Stimulated activated CD4-positive, alpha-beta T cell treated with anti-CD3 and anti-CD28 coated beads, Interleukin-2, amount 100 ng/mL, for 48 hours (primary cell): ENCODE measurements at places on chromosomes 7 and 10.
A peak's percentile ranks its signal among the peaks of the same experiment; 100 is the strongest.

GRCh38 chr7:116797612-116798011 is 64.8 kb upstream of the CAPZA2 start:
- DNase-seq, result no peak

DNA sequence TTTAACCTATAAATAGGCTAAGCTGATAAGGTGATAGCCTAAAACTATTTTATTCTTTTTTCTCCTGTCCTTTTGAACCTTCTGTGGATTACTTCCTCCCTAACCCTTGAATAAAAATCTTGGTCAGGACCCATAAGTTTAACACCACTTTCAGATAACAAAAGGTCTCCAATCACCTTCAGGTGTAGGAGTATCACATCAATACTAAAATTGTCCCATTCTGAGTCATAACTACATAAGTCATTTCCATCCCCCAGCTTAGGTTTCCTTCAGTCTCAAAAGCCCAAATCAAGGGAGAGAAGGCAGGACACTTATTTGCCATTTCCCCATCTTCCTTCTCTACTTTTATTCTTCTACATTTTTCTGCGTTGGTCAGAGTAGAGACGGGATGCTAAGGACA is 56.9 kb upstream of the WNT16 start:
- DNase-seq, result no peak

DNA sequence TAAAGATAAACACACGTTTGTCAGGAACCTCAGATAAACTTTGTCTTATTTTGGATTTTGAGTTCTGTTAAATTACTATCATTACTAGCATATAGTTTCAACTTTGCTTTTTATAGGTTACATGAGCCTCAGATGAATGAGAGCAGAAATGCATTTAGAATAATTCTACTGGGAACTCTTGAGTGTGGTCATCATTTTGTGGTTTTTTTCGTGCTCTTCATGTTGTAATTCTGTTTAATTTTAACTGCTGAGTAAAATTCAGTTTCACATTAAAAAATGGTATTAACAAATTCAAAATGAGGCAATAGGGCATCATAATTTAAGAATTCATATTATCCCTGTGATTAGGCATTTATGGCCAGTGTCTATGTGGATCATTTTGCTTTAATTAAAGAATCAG is 72.9 kb downstream of the GNAI1 start:
- DNase-seq, result no peak

DNA sequence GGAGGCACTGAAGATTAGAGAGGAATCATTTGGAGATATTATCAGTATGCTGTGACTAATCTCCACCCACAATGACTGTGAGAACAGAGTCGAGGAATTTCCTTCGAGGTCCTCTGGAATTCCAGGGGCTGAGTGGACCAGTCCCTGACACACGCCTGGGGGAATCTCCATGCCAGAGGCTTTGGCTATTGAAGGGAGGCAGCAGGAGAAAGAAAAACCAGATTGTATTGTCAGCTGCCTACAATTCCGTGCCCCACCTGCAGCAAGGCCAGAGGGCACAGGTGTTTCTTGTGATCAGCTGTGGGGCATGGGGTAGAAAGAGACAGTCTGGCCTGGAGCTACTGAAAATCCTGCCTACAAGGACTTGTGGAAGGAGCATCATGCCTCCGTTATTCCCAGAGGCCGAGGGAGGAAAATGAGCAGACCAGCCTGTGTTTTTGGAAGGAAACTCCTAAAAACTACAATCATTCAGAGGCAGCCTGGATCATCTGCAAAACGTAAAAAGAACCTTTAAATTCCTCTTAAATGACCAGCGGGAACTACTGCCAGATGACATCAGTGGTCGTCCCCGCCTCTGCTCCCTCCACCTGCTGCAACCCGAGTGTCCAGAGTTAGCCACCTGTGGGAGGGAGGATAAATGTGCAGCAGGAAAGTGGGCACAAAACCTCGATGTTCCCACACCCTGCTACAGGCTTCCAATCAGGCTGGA is 25.4 kb upstream of the ANK3 start:
- DNase-seq, result no peak

DNA sequence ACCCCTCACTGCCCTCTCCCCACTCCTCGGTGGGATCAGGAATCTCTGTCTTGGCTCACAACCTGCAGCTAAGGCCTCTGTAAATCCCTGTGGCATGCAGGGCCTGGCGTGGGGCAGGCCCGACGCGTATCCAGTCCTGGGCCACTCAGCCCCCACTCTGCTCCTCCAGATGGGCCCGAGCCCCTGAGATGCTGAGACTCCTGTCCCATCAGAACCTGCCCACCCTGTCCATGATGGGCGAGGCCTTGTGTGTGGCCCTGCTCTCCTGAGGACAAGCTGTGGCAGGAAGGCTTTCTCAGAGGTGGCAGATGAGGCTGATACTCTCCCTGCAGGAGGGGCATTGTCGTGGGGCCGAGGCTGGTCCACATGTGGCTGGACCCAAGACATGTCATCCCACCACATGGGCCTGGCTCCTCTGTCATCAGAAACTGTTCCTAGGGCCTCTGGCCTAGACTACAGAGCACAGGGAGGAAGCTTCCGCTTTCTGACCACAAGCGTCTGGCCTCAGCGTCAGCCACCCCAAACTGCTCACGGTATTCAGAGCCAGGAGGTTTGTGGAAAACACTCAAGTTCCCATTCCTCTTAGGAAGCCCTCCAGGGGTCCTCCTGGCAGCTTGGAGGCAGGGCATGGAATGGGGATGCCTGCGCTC is 6.0 kb downstream of the ALOX5 start:
- no peak for DNase-seq

GRCh38 chr10:131246089-131246488 is 65.4 kb downstream of the TCERG1L start:
- no peak for DNase-seq

DNA sequence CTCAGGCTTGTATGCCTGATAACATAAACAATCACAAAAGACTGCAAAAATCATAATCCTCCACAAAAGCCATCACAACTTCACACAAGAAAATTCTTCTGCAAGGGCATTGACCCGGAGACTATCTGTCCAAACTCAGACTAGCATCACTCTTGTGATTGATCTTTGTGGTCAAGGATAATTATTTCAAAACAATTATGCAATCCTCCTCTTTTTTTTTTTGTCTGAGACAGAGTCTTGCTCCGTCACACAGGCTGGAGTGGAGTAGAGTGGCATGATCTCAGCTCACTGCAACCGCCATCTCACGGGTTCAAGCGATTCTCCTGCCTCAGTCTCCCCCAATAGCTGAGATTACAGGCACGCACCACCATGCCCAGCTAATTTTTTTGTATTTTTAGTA is 22.2 kb downstream of the CDNF start:
- DNase-seq, result no peak

DNA sequence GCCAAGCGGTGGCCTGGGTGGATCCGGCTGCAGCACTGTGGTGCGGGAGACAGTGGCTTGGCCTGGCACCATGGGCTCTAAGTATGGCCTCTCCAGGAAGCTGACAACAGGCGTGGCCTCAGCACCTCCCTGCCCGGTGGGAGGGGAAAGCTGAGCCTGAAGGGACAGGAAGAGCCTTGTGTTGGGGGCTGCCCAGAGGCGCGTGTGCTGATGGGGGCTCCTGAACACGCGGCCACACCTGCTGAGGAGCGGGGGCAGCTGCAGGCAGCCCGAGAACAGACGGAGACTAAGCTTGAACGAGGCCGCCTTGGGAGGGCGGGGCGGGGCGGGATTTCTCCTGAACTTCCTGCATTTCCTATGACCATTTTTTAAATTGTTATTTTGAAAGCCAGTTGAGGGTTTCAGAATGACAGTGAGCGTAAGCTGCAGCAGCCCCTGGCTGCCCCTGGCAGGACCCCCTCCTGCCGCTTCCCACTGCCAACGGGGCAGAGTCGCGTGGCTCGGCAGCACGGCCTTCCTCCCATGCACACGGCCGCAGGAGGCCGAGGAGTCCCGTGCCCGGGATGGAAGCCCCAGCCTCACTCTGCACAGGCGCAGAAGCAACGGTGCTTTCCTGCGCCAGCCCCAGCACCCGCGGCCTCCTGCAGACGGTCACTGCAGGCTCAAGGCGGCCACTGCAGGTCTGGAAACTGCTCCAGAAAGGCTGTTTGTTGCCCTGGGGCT is 43.2 kb downstream of the DPYSL4 start:
- peak; percentile 30 for DNase-seq

- no peak for DNase-seq
Measured at GRCh38 chr7:83466187-83466923, 182.6 kb downstream of the SEMA3E start.

- no peak for DNase-seq
Measured at GRCh38 chr7:105015390-105015965, 1.5 kb downstream of the KMT2E start.

DNA sequence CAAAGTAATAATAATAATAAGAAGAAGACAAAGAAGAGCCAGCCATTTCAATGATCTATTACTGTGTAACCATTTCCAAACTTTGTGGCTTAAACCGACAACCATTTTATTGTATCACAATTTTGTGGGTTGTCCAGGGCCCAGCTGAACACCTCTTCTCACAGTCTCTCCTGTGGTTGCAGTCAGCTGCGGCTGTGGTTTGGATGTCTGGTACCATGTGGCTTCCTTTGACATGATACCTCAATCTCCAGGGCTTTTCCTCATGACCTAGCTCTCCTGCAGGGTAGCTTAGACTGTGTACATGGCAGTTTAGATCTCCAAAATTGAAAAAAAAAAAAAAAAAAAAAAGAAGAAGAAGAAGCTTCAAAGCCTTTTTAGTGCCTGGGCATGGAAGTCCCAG is 72.6 kb upstream of the NFKB2 start:
- DNase-seq, result peak; percentile 25

GRCh38 chr7:21480693-21481403 is 53.0 kb downstream of the SP4 start:
- no peak for DNase-seq

DNA sequence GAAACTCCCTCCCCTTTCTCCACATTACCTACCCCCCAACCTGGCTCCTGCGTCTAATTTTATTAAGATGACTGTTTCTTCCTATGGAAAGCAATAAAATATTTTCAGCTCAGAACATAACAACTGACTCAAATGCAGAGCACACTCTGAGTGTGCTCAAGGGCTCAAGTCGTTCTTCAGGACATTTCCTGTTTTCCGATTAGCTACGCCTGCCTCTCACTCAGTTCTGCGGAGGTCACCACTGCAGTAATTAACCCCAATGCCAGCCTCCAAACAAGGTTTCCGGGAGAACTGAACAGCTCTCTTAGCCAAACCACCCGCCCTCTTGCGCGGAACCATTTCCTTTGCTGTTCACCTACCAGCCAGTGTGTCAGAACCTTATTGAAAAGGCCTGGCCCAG is 19.3 kb downstream of the MYOF start:
- no peak for DNase-seq

DNA sequence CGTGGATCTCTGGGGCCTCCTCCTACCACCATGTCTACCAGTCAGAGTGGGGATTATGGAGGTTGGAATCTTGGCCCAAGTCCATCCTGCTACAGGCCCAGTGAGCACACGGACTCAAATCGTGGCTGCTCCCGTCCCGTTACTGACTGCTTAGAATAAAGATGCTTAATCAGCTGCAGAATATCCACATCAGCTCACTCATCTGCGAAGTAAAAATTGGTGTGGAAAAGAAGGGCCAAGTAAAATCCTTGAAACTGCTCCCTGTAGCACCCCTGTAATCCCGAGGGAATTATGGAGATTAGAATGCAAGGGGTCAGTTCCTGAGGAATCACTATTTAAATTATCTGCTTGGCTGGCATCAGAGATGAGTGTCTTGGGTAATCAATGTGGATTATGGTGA is 13.0 kb upstream of the HTR5A start:
- no peak for DNase-seq

GRCh38 chr10:115830265-115830970 is 442.6 kb downstream of the GFRA1 start:
- DNase-seq, result no peak
